ENCODE measurements at places on chromosomes 16 and 17.

- no peak for DNase-seq
Observed at GRCh38 chr16:59665618-59666220, 931.6 kb upstream of the GOT2 start.

DNA sequence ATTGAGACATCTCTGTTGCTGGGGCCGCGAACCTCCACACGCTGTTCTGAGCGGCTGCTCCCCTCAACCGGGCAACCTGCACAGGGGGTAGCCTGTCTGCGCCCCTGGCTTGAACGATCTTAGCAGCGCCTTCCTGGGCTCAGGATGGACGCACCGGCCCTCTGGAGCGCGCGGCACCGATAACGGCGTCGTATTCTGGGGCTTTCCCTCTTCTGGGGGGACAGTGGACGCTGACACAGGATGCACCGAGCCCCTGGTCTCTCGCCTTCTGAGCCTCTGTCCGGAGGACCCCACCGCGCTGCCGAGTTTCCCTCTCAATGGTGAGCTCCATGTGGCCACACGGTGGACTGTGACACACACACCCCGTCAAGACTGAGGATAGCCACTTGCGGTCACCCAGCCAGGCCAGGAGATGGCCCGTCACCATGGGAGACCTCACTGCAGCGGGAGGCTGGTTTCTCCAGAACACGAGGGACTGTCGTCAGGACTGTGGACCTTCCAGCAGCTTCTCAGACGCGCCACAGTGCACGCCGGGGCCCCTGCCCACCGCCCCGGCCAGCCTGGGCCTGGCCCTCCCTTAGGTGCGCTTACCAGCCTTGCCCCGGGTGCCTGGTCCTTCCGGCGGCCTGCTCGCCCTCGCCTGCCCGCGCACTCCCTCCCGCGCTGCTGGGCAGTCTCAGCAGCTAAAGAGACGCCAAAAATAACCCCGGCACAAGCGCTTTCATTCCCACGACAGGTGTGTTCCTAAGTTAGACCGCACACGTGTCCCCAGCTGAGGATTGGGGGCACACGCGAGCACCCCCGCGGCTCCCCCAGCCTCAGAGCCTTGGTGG, 30.0 kb upstream of the PABPN1L start:
- no peak for DNase-seq

- DNase-seq = no peak
Observed at GRCh38 chr16:28038409-28038808, 25.1 kb downstream of the GSG1L start.

- no peak for DNase-seq
Observed at GRCh38 chr16:23679274-23679985, 741 bp downstream of the PLK1 start.

DNA sequence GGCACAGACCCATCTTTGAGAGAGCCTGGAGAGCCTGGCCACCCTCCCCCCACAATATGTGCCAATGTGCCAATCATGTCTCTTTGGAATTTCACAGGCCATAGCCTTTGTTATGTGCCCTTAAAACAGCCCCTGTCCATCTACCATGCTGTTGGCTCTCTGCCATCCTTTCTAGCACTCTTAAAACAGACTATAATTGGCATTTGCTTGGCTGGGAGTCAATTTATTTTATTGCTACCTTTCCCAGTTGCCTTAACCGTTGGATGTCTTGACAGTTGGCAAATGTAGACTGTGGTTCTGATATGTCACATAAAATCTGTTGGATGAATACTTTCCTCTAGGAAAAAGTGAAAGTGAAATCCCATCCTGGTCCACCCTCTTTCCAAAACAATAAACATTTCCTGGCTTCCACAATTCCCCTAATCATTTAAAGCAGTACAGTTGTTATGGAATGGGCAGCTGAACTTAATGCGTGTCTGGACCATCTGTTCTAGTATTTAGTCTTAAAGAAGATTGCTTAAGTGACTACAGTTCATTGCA, 394.0 kb downstream of the KCNJ2 start:
- no peak for DNase-seq

DNA sequence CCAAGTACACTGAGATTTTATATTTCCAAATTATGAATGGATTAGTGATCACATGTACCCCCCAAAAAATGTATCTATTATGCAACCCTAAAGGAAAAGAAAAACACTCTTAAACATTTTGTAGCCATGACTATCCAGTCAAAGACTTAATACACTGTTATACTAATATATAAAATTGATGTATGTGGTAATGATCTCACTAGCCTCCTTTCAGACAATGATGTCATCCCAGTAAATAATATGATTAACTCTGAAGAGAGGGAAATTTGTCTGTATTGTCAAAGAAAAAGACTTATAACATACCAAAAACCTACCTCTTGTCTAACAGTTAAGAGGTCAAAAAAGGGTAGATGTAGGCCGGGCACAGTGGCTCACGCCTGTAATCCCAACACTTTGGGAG, 80.7 kb downstream of the USP32 start:
- no peak for DNase-seq

- no peak for DNase-seq
Observed at GRCh38 chr17:2230877-2231276, 72.7 kb downstream of the SMG6 start.

GRCh38 chr17:9370467-9370866, 205.2 kb downstream of the STX8 start:
- no peak for DNase-seq

- no peak for DNase-seq
Observed at GRCh38 chr16:12688951-12689850, 114.5 kb downstream of the CPPED1 start.

- DNase-seq = no peak
Observed at GRCh38 chr16:86723689-86724088, 145.3 kb downstream of the FOXL1 start.

- DNase-seq = no peak
Observed at GRCh38 chr16:88883946-88884345, 17.5 kb upstream of the PABPN1L start.

GRCh38 chr17:21232033-21232749, 18.2 kb upstream of the TMEM11 start:
- no peak for DNase-seq

DNA sequence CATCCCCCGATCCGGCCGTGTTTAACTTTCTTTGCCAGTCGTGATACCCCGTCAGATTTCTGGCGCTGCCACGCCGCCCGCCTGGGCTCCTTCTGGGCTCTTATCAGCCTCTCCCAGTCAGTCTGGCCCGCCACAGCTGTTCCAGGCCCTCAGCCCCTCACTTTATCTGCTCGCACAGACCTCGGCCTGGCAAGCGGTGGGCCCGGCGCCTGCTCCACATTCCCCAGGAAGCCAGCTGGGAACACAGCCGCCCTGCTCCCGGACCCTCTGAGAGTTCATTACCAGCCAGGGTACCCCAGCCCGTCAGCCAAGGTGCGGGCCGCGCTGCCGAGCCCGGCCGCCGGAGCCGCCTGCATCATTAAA, 157.5 kb downstream of the ZNF423 start:
- DNase-seq = no peak
